ENCODE measurements at places on chromosomes 1 and 21.

GRCh38 chr1:29473161-29473855 is 237.0 kb downstream of the PTPRU start:
- no peak for DNase-seq

- no peak for DNase-seq
Observed at GRCh38 chr1:11024154-11024873, 11.9 kb downstream of the TARDBP start.

DNA sequence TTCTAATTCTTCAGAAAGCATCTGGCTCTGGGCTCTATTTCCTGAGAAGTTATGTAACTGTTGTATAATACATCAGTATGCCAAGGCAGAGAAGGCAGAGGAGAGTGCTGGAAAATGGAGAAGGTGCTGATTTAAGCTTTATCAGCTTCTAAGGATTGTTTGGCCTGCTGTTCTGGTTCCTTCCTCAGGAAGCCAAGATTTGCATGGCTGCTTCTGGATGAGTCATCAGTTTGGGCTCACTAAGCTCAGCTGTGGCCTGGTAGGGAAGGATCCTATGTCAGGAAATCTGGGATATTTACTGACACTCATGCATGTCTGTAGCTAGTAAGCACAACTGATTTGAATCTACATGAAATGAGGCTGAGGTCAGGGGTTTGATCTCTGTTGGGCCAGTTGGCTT is 73.2 kb upstream of the ADGRL4 start:
- DNase-seq: peak; percentile 92

DNA sequence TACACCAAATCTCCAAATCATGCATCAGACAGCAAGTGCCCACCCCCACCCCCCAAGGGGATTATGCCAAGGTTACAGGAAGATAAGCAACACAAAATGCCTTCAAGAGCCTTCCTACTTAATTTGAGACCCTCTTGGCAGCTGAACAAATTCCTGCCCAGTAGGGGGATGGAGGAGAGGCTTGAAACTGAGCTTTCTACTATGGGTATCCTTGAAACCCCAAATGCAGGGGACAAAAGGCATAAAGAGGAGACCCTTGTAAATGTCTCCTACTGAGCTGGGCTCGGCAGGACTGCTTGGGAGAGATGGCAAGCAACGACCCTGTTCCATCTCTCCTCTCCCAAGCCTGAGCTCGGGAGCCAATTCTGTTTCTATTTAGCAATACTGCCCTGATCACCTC is 3.5 kb downstream of the SLC41A1 start:
- no peak for DNase-seq

DNA sequence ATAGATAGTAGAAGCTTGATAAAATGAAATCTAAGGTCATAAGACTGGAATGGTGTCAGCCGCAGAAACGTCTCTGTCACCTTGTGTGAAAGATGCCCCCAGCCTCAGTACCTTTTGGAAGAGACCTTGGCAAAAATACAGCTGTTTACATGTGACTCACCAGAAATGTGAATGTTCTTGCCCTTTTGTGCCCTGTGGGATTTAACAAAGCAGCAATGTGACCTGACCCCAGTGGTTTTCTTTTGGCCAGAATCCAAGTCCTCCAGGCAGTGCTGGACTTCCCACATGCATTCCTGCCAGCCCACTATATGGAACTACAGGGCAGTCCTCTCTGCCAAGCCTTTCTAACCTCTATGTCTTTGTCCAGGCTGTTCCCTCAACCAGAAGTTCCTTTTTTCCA is 27.2 kb upstream of the LRRC8C start:
- DNase-seq: peak; percentile 80

DNA sequence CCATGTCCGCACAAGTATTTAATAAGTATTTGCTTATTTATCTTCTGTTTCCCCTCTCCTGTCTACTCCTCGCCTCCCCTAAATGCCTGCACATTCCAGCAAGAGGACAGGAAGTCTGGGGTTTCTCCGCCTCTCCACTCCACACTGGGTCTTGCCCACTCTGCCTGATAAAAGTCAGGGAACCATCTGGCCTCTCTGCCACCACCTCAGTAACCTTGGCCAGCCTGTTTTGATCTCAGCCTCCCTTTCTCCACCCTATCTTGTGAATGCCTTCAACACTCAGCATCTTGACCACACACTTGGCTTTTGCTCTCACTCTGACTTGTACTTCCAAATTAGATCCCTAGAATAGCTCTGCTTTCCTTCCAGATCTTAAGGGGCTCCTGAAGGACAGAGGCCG is 165.3 kb upstream of the UBE2U start:
- DNase-seq: peak; percentile 52

- peak; percentile 14 for DNase-seq
Observed at GRCh38 chr1:183472488-183473216, at the start of gene SMG7. Gene SMG7, plus strand, starts transcription at chr1:183472499. Its CDS starts 122 bp downstream, at chr1:183472621.

DNA sequence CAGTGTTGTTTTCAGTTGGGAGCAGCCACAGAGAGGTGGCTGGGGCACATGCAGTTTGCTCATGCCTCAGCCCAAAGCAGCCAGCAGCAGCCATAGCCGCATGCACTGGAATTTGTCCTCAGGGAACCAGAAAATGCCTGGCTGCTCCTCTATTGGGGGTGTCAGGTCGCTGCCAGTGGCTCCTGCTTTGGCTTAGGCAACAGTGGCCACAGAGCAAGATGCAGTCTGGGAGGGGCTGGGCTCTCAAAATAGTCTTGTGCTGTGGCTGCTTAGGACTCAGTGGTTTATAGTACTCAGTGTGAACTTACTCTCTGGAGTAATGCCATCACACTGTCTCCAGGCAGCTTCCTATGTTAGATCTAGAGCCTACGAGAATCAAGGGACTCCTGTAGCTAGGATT is 25.0 kb downstream of the CD55 start:
- no peak for DNase-seq

GRCh38 chr1:119323216-119323982 is 45.2 kb upstream of the HAO2 start:
- no peak for DNase-seq

DNA sequence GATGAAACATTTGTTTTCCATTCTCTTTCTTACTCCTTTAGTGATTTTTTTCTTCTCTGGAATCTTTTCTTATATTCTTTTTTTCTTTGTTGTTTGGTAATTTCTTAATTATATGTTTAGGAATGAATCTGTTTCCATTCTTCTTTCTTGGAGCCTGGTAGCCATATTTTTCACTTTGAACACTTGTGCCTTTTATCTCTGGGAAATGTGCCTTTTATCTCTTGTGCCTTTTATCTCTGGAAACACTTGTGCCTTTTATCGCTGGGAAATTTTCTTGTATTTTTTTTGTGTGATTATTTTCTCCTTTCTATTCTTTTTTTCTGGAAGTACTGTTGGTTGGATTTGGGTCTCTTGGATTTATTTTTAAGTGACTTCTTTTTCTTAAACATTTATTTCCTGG is 118.2 kb downstream of the LEPR start:
- DNase-seq: no peak

DNA sequence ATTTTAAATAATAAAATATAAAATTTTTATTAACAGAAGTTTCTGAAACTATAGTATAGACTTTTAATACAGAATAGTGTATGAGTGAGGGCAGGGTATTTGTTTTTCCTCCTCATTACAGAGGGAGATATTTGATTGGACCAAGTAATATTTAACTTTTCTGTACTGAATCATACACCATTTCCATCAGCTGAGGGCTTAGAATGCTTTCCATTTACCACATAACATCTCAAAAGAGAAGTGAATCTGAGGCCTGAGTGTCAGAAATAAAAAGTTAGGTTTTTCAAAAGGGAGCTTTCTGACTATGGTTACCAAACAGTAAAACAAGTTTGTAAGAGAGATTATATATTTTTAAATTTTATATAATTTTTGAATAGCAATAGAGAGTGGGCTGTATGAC is 29.5 kb downstream of the TLCD4 start:
- DNase-seq: no peak

- DNase-seq: no peak
Observed at GRCh38 chr1:15723631-15724246, 12.3 kb upstream of the SLC25A34 start.

- DNase-seq: peak; percentile 79
Observed at GRCh38 chr1:212161231-212161781, 123.9 kb upstream of the PPP2R5A start.

DNA sequence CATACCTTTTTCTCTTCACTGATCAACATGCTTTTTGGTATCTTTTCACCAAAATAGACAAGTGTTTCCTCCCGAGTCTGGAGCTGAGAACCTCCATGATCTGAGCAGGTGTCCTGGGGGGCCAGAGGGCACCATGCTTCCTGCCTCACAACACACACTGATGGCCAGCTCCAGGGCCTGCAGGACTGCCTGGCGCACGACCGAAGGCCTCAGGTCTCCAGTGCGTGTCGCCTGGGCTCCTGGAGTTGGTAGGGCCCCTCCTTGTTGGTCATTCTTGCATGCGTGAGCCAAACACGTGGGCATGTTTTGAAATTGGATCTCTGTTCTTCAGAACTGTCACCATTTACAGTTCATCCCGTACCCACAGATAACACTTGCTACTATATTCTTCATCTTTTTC is 64.4 kb downstream of the SLC37A1 start:
- DNase-seq: no peak

DNA sequence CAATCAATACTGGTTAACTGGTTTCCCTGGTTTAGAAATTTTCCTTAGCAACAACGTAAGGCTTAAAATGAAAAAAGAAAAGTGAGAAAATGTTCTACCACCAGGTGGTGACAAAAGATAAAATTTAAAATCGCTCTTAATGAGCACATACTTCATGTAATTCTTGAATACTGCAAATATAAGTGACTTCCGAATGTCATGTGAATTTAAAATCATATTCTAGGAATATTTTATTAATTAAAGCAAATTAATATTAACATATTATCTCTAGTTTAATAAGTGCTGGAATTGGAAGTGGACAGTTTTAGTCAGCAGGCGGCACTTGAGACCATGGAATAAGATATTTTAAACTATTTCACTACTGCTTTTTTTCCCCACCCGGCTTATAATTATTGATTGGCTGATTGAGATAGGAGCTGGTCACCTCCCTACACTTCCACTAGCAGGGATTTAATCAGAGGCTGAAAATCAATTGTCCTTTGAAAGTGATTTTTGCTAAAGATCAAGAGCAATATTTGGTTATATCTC is 5.0 kb upstream of the ADAMTS1 start:
- peak; percentile 77 for DNase-seq

- no peak for DNase-seq
Observed at GRCh38 chr21:44485254-44485793, 30.0 kb downstream of the LRRC3 start.

DNA sequence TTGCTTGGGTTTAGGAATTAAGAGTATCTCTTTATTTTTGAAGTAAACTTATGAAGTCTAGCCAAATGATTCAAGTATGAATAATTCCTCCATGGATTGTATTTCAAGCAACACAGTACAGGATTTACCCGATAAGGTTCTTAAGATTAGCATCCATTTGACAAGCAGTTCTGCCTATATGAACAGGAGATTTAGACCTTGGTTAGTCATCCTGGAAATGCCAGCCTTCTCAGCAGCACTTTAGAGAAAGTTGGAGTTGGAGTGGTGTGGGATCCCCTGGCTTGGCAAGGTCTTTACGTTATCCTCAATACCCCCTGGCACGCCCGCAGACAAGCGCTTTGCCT is 1.6 kb downstream of the BCAR3 start:
- peak; percentile 58 for DNase-seq

- DNase-seq: no peak
Observed at GRCh38 chr1:19089524-19089923, 120.5 kb downstream of the UBR4 start.

GRCh38 chr1:97902067-97902466 is 18.8 kb downstream of the DPYD start:
- DNase-seq: peak; percentile 23

- DNase-seq: peak; percentile 35
Observed at GRCh38 chr21:44846485-44847260, 26.8 kb downstream of the PTTG1IP start.

GRCh38 chr1:160993544-160994193 is 27.3 kb downstream of the F11R start:
- peak; percentile 88 for DNase-seq

GRCh38 chr21:31161157-31161556 is 122.9 kb upstream of the KRTAP19-8 start:
- no peak for DNase-seq

DNA sequence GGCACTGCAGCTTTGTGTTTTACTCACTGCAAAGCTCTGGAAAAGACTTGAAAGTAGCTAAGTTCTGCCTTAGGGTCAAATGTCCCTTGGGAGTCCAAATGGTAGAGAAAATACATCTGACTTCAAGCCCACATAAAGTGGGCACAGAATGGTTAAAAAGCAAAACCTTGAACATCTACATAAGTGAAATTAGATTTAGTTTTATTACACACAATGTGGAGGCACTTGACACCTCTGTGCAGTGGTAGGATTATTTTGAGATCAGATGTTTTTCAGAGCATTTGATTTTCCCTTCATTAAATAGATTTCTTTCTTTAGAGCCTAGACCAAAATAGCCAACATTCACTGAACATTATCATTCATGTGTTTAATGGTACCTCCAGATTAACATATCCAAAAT is 11.2 kb upstream of the FCRL3 start:
- DNase-seq: no peak

DNA sequence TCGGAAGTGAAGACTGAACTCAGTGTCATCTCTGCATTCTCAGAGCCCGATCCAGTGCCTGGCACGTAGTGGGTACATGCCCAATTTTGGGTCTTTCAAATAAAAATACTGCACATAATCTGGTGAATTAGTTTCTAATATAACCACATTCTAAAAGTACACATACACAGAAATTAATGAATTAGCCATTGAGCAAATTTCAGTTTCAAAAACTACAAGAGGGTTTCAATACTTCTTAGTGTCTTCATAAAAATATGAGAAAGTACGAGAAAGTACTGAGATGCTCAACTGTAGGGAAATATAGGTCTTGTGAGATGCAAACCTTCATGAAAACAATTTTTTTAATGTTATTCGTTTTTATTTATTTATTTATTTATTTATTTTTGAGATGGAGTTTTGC is 86.9 kb downstream of the SMYD2 start:
- no peak for DNase-seq

- no peak for DNase-seq
Observed at GRCh38 chr1:200737647-200738291, 924 bp upstream of the CAMSAP2 start.

DNA sequence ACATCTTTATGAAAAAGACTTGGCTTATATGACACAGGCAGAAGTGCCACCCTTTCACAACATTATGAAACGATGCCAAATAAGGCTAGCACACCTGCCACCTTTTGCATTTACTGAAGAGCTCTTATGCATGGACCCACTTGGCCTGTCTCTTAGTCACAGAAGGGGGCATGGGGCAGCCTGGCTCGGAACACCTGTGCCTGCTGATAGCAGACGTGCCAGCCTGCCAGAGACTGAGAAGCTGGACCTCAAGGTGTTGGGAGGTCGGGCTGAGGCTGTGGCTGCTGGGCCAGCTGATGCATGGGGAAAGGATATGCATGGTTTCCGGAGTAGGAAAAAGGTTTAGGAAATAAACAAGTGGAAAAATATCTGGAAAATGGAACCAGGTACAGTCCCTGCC is 21.5 kb downstream of the RCAN1 start:
- no peak for DNase-seq

DNA sequence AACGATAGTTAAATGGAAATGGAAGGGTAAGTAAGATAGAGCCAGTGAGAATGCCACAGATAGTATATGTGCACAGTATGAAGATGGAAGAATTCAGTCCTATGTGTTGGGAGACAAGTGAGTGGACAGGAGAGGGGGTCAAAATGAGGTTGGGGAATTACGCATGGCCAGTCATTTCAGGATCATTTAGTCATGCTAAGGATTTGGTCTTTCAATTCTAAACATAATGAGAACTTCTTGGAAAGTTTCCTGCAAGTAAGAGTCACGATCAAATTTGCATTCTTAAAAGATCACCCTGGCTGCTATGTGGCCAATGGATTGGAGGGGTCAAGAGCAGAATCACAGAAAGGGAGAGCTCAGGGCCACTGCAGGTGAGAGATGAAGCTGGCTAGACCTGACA is 64.0 kb upstream of the KCNK2 start:
- DNase-seq: no peak

Measured in fibroblast of pulmonary artery (primary cell).